ENCODE measurements at places on chromosomes 16 and 17. TPM values are rescaled to one million over a fixed set of nuclear protein-coding genes. Genes with fewer than 3 reads are reported as not detected.

CACNA1G gene
- 0.60 TPM for total RNA-seq

C17orf67 gene
- total RNA-seq: 1.3 TPM

KCNJ16 gene
- not detected for total RNA-seq

KRTAP4-5 gene
- total RNA-seq: not detected

IRX3 gene
- total RNA-seq: 11.2 TPM

SEPTIN12 gene
- not detected for total RNA-seq

CLEC19A gene
- not detected for total RNA-seq

HOXB6 gene
- 2.2 TPM for total RNA-seq

NEK8 gene
- 2.8 TPM for total RNA-seq

GDPD3 gene
- total RNA-seq: 0.47 TPM

LGALS9 gene
- 0.17 TPM for total RNA-seq

KRTAP1-5 gene
- total RNA-seq: not detected

ABCC6 gene
- 0.09 TPM for total RNA-seq

SLC38A8 gene
- total RNA-seq: not detected

DUSP3 gene
- total RNA-seq: 31.3 TPM

CIITA gene
- total RNA-seq: 0.35 TPM

TMEM114 gene
- not detected for total RNA-seq

CFAP97D1 gene
- not detected for total RNA-seq

EPOP gene
- total RNA-seq: 6.7 TPM

ZP2 gene
- total RNA-seq: not detected

RNF222 gene
- not detected for total RNA-seq

CCL4 gene
- total RNA-seq: not detected

UBB gene
- 1,110 TPM for total RNA-seq

KRTAP1-3 gene
- not detected for total RNA-seq

UMOD gene
- total RNA-seq: not detected

SOX15 gene
- 0.85 TPM for total RNA-seq

FGF11 gene
- total RNA-seq: 2.0 TPM

WDR81 gene
- total RNA-seq: 23.2 TPM

SOX8 gene
- total RNA-seq: 1.1 TPM

C1QTNF8 gene
- not detected for total RNA-seq

SLC16A13 gene
- total RNA-seq: 0.17 TPM

SHCBP1 gene
- 0.82 TPM for total RNA-seq

ALOXE3 gene
- not detected for total RNA-seq

KRT36 gene
- total RNA-seq: not detected

KRTAP4-9 gene
- not detected for total RNA-seq

AGRP gene
- total RNA-seq: not detected

ZNF200 gene
- 6.1 TPM for total RNA-seq

MYCBPAP gene
- total RNA-seq: 0.23 TPM

GCGR gene
- not detected for total RNA-seq

ARHGAP44 gene
- 4.4 TPM for total RNA-seq

MCRIP2 gene
- total RNA-seq: 23.7 TPM

CDH11 gene
- total RNA-seq: 219 TPM

OR2C1 gene
- total RNA-seq: not detected

PRSS8 gene
- total RNA-seq: 0.12 TPM

NPIPA2 gene
- total RNA-seq: 0.58 TPM

EFCAB13 gene
- 0.51 TPM for total RNA-seq

GEMIN4 gene
- total RNA-seq: 18.7 TPM

ACSM2A gene
- not detected for total RNA-seq

TBC1D3 gene
- not detected for total RNA-seq

ZNF423 gene
- total RNA-seq: 13.9 TPM

CLEC18B gene
- not detected for total RNA-seq

NPB gene
- total RNA-seq: 1.1 TPM

TMC8 gene
- under 0.01 TPM for total RNA-seq

WNK4 gene
- 3.9 TPM for total RNA-seq

HCRT gene
- total RNA-seq: not detected
